ENCODE measurements at places on chromosomes 2 and 18.

DNA sequence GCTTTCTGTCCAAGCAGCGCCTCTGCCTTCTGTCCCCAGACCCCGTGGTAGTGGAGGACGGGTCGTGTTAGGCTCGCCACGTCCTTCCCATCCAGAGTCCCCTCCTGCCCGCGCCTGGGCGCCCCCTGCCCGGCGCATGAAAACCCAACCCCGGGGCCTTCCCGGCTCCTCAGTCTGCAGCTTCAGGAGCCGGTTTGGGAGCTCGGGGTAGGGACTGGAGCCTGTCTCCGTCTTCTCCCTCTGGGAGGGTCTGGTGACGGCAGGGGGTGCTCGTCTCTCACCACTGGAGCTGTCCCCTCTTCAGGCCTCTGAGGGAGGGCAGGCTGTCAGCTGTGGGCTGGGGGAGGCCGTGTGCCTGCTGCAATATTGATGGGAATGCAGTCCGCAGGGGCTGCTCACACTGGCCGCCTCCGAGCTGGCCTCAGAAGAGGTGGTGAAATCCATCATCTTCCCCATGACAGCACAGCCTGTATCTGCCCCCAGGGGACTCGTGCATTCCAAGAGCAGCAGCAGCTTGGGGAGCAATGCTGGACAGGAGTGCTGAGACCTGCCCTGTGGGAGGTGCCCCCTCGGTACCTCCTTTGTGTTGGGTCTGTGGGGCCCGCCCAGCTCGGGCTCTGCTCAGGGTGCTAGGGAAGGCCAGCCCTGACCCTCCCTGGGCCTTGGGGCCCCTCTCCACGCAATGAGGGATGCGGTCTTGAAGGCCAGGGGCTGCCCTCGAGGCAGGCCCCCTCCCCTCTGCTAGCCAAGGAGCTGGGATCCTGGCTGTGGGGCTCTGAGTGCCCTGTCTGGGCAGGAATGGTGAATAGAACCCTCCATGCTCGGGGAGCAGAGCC is 17.8 kb upstream of the KLHL30 start:
- no peak for DNase-seq

- DNase-seq: no peak
These were observed 43.1 kb downstream of the ACKR3 start for GRCh38 chr2:236612737-236613136.

DNA sequence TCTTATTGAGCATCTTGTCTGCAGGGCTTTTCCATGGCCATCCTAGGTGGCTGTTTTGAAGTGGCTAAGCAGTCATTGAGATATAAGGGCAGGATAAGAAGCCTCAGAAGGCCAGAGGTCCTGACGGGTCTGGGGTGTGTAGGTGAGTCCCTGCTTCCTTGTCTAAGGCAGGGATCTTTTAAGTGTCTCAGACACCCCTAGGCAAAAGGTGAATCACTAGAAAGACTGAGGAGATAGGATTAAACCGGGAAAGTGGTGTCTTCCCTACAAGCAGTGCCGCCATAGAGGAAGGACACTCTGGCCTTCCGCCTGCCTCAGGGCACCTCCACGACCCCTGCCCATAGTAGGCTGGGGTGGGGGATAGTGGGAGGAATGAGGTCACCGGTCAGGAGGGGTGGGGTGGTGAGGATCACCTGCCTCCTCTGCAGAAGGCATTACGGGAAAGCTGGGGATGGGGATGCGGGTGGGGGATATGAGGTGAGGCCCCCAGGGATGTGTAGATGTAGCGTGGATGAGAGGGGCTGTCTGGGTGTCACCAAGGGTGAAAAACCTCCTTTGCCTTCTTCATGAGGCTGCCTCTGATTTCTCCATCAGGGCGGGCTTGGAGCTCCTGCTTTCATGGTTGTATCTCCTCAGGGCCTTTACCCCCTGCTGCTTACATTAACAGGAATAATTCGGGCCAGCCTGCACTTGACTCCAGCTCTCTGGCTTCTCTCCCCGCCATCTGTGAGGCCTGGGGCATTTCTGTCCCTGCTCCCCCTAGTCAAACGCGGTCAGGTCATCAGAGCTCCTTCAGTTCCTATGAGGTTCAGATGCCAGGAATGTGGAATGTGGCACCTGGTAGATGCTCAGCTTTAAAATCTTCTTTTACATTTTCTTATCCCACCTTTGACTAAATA is 244.0 kb downstream of the DYSF start:
- DNase-seq: no peak

DNA sequence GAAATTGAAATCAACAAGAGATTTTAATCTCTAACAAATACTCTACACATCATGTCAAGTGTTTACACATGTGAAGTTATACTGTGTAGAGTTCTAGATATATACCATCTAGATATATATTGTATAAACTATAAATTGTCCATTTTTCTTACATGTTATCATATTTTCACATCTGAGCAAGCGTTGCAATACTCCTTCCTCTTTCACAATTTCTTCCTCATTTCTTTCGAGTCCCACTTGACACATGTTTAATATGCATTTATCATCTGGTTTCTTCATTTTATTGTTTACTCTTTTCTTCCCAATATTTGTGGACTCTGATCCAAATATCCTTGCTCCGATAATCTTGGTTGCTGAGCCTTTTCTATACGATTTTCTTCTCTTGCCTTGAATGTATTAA is 50.2 kb downstream of the UNC80 start:
- no peak for DNase-seq

DNA sequence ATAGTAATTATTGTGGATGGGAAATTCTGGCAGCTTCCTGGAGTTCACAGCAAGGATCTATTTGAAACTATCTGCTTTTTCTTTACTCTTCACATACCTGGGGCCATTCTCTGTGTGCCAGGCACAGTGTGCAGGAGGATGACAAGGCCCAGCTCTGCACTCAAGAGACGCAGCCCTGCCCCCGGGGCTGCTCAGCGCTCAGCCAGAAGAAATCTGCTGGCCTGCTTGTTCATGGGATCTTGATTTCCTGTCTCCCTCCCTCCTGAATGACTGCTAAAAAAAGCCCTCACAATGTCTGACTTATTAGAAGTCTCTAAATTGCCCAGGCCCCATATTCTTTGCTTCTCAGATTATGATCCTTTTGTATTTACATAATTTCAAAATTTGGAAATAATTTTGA is 210.9 kb downstream of the DCDC2C start:
- no peak for DNase-seq

- no peak for DNase-seq
These were observed 218.4 kb upstream of the HS6ST1 start for GRCh38 chr2:128536925-128537620.

GRCh38 chr2:39549718-39550464 is 112.8 kb upstream of the MAP4K3 start:
- no peak for DNase-seq

DNA sequence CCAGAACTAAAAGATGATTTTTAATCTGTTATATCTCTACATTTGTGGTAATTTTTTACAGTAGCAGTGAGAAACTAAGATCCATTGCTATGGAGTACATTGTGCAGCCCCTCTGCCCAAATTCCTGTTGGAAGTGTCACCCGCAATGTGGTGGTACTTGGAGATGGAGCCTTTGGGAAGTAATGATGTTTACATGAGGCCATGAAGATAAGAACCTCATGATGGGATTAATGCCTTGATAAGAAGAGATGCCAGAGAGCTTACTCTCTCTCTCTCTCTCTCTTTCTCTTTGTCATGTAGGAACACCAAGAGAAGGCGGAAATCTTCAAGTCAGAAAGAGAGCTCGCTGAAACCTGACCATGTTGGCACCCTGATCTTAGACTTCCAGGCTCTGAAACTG is 535.4 kb downstream of the PID1 start:
- no peak for DNase-seq

GRCh38 chr2:112614201-112614840 is 29.9 kb downstream of the CHCHD5 start:
- DNase-seq: no peak

DNA sequence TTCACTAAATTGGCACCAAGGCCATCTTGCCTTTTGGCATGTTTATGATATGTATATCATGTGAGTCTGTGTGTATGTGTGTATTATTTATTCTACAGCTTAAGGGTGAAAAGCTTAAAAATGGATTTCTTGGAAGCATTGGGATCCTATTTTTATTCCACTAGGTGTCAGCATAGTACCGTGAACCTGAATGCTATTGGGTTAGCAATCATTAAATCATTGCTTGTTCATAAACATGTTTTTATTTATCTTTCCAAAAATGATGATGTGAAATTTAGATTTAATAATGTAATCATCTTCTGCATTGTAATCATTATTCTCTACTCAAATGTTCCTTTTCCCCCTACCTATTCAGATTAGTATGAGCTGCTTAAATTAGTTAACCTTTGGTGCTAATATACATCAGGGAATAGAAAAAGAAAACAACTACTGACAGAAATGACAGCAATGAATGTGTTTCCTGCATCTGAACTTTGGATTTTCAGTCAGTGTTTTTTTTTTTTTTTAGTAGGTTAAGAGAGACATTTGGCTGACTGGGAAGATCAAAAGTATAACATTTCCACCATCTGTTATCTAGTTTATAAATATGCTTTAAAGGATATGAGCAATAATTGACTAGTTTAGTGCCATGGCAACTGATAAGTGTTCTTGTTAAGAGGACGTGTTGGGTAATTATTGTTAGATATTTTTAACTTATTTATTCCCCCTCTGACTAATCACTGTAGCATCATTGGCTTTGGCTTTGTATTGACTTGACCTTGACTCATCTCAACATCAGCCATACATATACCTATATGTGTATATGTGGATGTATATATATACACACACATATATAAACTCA is 14.1 kb upstream of the ZSWIM2 start:
- DNase-seq: peak; percentile 50

DNA sequence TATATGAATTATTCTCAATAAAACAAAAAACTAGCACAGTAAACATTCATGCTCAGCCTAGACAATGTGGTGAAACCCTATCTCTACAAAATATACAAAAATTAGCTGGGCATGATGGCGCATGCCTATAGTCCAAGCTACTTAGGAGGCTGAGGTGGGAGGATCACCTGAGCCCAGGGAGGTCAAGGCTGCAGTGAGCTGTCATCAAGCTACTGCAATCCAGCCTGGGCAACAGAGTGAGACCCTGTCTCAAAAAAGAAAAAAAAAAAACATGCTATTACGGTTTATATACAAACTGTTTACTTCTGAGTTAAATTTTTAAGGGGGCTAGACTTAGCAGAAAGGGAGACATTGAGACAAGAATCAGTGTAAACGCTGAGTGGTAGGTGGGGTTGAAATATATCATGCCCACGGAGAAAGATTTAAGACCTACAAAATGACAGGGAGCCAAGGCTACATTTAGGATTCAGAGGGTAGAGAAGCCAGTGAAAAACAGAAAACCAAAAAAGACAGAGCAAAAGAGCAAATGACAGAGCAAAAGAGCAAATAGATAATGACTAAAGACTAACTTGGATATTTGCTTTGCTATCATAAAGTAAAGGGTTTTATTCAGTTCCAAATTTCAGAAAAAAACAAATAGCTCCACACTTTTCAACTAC is 7.5 kb downstream of the TTC32 start:
- no peak for DNase-seq

DNA sequence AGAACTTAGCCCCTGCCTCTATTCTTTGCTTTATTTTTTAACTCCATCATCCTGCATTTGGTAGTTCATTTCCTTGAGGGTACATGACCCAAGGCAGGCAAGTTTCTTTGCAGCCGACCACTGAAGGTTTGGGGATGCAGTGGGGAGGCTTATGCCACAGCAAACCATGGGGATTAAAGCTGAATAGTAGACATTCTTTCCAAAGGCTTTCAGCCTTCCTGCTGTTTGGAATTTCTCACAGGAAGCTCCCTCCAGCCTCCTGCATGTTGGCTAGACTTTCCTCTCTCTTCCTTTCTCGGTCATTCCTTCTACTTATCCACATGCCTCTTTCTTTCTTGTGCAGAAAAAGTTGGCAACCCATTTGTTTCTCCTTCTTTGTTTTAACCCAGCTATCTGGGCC is 77.3 kb downstream of the SOCS6 start:
- no peak for DNase-seq

DNA sequence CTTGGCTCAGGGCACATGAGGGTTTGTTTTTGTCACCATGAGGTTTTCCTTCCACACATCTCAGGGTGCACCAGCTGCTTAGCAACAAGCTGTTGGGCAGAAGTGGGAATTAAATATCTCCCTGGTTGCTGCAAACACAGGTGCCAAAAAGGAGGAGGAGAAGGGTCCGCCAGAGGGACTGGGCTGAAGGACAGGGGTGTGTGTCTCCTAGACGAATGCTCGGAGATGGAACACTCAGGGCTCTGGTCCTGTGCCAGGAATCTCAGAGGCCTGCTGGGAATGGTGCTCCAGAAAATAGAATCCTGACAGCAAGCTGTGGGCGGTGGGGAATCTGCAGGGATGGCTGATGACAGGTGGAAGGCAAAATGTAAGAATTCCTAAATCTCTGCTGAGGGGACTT is 94.5 kb downstream of the VSNL1 start:
- DNase-seq: peak; percentile 4

- no peak for DNase-seq
These were observed 190.6 kb upstream of the SMIM21 start for GRCh38 chr18:75618146-75618545.

- no peak for DNase-seq
These were observed 61.9 kb upstream of the EPB41L5 start for GRCh38 chr2:119950966-119951365.

DNA sequence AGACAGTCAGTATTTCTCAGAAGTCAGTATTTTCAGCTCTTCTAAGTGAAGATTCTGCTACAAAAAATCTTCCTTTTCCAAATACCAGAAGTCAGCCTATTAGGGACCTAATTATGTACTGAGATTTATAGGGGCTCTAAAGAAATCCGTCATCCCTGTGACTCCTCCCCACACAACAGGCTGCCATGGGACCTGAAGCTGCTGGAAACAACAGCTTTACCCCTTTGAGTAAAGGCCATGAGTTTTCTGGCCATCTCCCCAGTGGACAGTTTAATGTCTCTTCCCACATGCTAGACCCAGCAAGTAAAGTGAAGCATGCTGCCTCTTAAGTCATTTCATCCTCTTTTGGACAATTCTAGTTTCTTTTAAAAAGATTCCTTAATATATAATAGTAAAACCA is 255.7 kb upstream of the ACVR2A start:
- no peak for DNase-seq

- DNase-seq: no peak
These were observed 37.7 kb downstream of the RPIA start for GRCh38 chr2:88729061-88729745.

- no peak for DNase-seq
These were observed 5.5 kb downstream of the UBE2E3 start for GRCh38 chr2:180985771-180986395.

DNA sequence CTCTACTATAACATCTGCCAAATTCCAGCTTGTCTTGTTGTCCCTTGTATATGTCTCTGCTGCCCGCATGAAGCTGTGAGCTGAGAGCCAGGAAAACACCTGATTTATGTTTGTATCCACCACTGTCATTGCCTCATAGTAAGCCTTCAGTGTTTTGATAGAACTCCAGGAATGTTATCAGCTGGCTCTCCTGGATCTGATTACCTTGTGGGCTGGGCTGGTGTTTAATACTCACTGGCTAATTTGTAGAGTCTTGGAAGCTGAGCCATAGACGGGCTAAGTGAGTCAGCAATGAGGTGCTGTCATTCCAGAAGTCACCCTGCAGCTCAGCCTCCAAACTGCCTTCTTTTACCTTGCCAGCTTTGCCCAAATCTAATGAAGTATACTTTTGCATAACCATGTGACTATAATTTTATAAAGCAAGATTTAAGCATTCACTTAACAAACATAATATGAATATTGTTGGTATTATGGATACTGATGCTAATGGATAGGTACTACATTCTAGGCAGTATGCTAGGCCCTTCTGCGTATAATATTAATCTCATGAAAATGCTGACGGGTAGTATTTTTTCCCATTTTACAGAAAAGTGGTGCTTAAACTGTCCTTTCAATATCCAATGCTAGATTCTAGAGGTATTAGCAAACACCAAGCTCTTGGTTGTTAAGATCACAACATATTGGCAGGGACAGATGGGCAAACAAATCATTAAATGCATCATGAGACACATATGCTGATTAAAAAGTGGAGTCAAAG is 62.7 kb upstream of the GATA6 start:
- no peak for DNase-seq

Measured in NCI-H1105 treated with DMSO at 0.1 percent for 48 hours (cell line).